ENCODE measurements at places on chromosomes 7 and 10.

- no peak for DNase-seq
These were observed 22.3 kb upstream of the WDR11 start for GRCh38 chr10:120828763-120829319.

GRCh38 chr10:30188101-30188500 lies 128.7 kb upstream of the JCAD start:
- DNase-seq: no peak

GRCh38 chr10:29223326-29223725 lies 65.5 kb upstream of the LYZL1 start:
- DNase-seq: no peak

- DNase-seq: no peak
These were observed 50.6 kb downstream of the MGMT start for GRCh38 chr10:129517680-129518057.

- DNase-seq: no peak
These were observed 181.3 kb upstream of the PHYHIPL start for GRCh38 chr10:58995058-58995596.

DNA sequence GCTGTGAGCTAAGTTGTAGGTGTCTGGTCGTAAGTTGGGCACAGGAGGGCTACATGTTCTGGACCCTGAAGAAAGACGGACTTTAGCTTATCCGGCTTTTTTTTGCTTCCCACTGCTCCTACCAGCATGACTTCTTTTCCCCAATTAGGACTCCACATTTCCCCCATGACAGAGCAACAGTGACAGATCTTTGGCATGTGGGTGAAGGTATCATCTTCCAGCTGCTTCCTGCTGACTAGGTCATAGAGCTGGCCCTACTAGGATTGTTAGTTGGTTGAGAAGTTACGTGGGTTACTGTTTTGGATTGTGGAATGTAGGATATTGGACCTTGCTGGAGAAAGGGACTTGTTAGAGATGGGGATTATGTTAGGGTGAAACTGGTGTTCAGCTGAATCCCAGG lies 21.4 kb downstream of the LANCL2 start:
- no peak for DNase-seq

DNA sequence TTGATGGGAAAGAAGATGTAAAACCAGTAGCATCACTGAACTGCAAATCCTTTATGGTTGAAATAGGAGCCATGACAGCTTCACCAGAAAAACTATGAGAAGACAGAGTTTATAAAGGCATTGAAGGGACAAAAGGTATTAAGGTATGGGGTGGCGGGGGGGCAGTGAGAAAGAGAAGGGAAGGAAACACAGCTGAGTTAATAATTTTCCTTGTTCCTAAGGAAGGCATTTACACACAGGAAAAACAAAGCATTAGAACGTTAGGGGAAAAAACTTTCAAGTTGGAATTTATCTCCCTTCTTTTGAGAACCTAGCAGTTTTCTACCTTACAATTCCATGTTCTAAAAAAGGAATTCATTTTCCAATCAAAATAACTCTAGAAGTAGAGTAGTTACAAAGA lies 4.4 kb downstream of the LARP4B start:
- DNase-seq: no peak

- no peak for DNase-seq
These were observed 157.9 kb upstream of the GRB10 start for GRCh38 chr7:50940621-50941020.

DNA sequence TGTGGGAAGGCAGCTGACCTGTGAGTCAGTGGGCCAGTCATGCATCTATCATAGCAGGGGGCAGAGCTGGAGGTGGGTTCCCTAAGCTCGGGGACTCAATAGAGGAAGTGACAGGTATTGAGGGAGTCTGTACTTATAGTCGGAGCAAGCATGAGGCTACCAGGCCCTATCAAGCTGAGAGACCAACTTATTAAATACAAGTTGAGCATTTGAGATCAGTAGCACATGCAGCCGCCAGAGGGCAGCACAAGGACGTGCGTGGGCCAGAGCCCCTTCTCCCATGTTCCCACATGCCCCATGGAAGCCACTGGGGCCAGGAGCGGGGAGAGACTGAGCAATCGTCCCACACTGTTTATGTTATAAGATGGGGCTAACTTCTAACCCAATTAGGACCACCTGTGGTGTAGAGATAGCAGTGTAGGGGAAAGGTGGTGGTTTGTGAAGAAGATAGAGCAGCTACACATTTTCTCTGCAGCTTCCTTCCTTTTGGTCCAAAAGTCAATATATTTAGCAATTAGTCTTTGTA lies 13.0 kb upstream of the STK31 start:
- DNase-seq: peak; percentile 80

GRCh38 chr10:116760919-116761318 lies 18.6 kb upstream of the HSPA12A start:
- no peak for DNase-seq

- peak; percentile 58 for DNase-seq
These were observed 22.1 kb downstream of the ACSL5 start for GRCh38 chr10:112395809-112396530.

- DNase-seq: no peak
These were observed 17.2 kb downstream of the BAZ1B start for GRCh38 chr7:73504920-73505319.

- DNase-seq: no peak
These were observed 41.3 kb upstream of the SRPK2 start for GRCh38 chr7:105429746-105430612.

DNA sequence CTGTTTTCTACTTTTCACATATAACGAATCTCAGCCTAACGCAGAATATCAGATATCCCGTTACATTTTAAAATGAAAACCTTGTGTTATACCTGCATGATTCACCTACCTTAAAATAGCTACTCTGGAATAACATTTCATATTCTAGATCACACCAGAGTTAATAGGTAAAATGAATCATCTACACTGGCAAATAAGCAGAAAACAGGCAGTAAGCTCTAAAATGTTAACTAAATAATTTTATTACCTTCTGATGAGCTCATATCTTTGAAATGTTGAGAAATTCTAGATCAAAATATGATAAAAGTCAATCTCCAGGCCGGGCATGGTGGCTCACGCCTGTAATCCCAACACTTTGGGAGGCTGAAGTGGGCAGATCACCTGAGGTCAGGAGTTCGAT lies 71.3 kb downstream of the CPEB3 start:
- DNase-seq: no peak

DNA sequence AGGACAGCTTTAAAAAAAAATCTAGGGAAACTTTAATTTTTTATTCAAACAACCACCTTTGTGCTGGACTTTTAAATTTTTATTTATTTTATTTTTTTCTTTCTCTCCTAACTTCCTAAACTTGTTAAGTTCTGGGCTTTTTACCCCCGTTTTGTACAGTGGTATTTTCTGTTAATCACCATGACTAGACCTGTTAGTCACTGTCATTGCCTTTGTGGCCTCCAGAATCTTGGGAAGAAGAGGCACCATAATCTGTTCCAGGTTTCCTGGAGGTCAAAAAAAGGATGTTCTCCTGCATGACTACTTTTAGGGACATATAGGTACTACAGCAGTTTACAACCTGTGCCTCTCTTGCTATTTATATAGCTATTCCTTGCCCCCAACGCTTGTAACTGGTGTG lies 31.1 kb upstream of the DDX50 start:
- DNase-seq: no peak

DNA sequence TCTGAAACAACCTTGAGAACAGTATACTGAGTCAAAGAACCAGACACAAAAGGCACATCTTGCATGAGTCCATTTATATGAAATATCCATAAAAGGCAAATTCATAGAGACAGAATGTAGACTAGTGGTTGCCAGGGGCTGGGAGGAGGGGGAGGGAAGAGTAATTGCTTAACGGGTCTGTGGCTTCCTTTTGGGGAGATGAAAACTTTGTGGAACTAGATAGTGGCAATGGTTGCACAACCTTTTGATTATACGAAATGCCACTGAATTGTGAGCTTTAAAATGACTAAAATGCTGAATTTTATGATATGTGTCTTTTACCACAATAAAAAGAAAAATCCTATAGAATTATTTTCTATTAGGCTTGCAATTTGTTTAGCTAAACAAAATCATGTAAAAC lies 16.8 kb downstream of the ADRB1 start:
- DNase-seq: no peak

GRCh38 chr7:145735061-145735460 lies 381.5 kb upstream of the CNTNAP2 start:
- DNase-seq: no peak

GRCh38 chr7:15557686-15558085 lies 4.1 kb downstream of the AGMO start:
- DNase-seq: no peak

DNA sequence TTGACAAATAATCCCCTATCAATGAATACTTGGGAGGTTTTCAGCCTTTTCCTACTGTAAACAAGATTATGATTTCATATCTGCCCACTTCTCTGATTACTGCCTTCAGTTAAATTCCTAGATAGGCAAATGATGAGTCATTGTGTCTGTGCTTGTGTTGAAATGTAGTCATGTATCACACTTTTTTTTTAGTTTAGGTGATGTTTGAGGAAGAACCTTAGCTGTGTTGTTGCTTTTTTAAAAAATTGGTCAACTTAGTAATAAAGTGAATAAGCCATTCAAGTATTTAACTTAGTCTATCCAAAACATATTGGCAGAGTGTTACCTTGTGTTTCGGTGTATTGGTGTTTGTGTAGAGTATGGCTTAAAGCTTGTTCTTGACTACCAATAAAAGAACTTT lies 60.0 kb downstream of the WAC start:
- no peak for DNase-seq

DNA sequence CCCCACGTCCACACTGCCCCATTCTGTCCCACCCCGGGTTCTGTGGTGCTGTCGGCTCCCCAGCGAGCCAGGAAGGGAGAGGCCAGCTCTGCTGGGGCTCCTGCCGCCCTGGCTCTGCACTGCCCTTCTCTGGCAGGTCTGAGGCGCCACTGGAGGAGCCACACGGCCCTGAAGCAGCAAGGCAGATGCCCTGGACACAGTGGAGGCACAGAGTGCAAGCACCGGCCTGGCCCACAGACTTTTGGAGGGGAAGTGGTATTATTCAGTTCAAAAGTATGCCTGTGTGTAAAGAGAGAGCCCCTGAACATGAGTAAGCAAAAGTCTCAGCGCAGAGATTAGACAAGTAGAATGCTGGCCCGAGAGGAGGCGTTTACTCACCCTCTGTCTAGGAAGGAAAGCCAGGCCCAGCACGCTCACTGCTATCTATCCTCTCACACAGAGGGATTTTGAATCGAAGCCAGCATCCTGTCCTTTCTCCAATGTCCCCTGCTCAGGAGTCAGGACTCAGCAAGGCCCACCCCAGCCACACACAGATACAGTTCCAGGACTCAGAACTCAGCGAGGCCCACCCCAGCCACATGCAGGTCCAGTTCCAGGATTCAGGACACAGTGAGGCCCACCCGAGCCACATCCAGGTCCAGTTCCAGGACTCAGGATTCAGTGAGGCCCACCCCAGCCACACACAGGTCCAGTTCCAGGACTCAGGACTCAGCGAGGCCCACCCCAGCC lies 115.0 kb downstream of the EGFR start:
- peak; percentile 90 for DNase-seq

GRCh38 chr10:29748109-29748650 lies 113.4 kb upstream of the SVIL start:
- peak; percentile 35 for DNase-seq

DNA sequence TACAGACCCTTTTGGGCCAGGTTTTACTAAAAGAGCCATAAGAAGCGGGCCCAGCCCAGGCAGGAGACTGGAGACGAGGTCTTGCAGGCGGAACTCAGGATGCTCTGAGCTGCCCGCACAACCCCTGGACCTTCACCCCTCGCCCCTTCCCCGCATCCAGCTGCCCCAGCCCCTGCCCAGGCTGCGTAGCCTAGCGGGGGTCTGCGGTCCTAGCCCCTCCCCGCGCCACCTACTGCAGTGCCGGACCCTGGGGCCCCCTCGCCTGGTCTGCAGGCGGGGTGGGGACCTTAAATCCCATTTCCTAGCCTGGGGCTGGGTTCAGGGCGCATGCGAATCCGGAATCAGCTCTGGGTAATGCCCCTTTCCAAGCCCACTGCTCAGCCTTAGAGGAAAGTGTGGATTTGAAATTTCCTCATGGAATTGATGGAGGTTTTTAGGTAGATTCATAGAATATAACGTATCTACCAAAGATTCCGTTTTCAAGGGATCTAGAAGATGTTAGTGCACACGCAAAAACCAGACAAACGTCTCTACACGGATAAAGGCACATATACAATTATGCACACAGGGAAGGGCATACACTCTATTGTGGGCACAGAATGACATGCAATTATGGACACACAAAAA lies 546 bp upstream of the HOXA3 start:
- DNase-seq: peak; percentile 41

GRCh38 chr10:75202321-75203045 lies 8.1 kb upstream of the VDAC2 start:
- peak; percentile 53 for DNase-seq

DNA sequence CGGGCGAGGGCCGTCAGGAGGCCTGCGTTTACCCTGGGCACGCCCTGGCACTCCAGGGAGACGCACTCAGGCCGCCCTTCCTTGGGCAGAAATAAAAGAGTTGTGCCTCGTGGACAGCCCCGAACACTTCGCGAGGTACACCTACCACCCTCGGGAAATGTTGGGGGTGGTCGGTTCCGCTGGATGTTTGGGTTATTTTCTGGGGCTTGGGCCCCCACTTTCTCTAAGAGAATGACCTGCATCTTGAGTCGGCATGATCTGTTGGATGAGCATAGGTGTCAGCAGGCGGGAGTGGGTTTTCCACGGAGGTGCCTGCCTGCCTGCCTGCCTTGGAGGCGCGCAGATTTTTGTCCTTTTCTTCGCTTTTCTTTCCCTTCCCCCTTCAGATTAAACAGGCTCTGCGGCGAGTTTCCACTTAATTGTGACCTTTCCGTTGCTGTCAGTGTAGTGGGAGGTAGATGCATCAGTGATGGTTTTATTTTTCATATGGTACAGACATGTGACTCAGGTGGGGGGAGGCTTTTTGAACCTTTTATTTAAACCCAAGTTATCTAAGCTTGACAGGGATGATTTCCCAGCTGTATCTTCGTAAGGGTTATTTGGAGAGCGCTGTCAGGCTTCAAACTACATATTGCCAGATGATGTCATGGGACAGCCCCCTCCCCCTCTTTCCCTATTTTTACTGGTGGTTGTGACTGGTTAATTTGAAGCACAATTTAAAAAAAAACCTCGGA lies 661 bp downstream of the HECTD2 start:
- DNase-seq: no peak

DNA sequence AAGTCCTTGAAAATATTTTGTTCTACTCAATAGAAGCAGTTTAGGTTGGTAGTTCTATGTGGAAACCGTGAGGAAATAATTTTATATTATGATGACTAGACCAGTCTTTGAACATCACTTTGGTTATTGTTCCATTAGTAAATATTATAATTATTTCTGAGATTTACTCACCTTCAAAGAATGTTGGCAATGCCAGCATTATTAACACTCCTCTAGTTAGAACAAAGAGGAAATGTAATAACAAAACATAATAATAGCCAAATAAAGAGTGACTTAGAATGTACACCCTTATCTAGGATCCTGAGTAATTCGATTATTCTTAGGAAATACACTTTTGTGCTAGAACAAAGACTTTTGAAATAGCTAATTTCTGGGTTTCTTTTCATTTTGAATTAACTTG lies 121.1 kb downstream of the CFTR start:
- DNase-seq: no peak

GRCh38 chr7:152476551-152476950 lies 40.7 kb upstream of the KMT2C start:
- no peak for DNase-seq
